ENCODE measurements at places on chromosomes 5 and 9. TPM values are rescaled to one million over a fixed set of nuclear protein-coding genes. Genes with fewer than 3 reads are reported as not detected.

Gene CTXN3
- 0.14 TPM for polyA plus RNA-seq

Gene CMYA5
- 0.46 TPM for polyA plus RNA-seq

Gene OTP
- polyA plus RNA-seq = not detected

Gene IFNA21
- polyA plus RNA-seq = not detected

Gene STK32A
- polyA plus RNA-seq = 0.04 TPM

Gene TAS2R1
- not detected for polyA plus RNA-seq

Gene AQP3
- polyA plus RNA-seq = 1,009 TPM

Gene SLC6A18
- not detected for polyA plus RNA-seq
